ENCODE measurements at places on chromosomes 12 and 14.

- DNase-seq = no peak
Measured at GRCh38 chr14:65976761-65977404, 509.3 kb upstream of the CCDC196 start.

DNA sequence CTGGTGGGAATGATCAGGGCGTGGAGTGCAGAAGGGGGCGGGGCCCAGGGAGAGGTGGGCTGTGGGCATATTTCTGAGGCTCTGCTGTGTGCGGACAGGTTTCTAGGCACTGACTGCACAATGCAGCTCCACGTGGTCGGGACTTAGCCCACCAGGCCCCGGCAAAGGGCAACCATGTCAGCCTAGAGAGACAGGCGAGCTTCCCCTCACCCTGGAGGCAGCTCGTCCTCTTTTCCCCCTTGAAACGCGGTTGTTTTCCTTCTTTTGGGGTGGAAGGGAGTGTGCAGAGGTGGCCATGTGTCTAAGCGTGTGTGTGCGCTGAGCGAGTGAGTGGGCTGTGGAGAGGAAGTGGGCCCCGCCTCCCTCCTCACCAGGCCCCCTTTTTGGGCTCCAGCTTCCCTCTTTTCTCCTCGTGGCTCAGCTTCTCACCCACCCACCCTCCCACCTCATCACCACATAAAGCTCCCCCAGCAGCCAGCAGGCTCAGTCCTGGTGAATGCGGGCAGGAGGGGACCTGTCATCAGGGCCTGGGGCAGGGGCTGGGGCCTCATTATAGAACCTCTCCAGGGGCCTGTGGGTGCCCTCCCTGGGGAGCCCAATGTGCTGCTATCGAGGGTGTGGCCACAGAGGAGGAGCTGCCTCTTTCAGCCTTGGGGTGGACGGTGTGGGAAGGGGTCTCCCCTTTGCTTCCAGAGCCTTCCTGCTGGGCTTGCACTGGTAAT, 22.0 kb downstream of the LRTM2 start:
- DNase-seq = peak; percentile 15

GRCh38 chr12:5488626-5488955, 56.7 kb downstream of the NTF3 start:
- DNase-seq = no peak

DNA sequence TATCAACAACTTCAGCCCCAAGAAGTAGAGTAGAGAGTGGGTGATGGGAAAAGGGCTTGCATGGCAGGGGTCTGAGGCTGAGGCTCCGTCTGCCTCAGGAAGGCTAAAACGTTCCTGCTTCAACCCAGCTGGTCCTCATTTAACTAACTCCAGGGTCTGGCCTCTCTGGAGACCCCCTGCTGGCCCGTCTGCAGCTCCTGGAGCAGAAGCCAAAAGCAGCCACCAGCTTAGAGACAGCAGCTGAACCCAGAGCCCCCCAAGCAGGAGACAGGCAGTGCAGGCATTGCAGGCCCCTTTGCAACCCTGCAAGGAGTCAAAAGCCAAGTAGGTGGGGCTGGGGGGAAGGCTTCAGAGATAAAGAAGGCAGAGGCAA, 25.1 kb upstream of the LTBP2 start:
- DNase-seq = no peak

- DNase-seq = no peak
Measured at GRCh38 chr12:59619461-59620240, 23.8 kb downstream of the SLC16A7 start.

- DNase-seq = peak; percentile 7
Measured at GRCh38 chr12:74644681-74645080, 107.0 kb downstream of the ATXN7L3B start.

DNA sequence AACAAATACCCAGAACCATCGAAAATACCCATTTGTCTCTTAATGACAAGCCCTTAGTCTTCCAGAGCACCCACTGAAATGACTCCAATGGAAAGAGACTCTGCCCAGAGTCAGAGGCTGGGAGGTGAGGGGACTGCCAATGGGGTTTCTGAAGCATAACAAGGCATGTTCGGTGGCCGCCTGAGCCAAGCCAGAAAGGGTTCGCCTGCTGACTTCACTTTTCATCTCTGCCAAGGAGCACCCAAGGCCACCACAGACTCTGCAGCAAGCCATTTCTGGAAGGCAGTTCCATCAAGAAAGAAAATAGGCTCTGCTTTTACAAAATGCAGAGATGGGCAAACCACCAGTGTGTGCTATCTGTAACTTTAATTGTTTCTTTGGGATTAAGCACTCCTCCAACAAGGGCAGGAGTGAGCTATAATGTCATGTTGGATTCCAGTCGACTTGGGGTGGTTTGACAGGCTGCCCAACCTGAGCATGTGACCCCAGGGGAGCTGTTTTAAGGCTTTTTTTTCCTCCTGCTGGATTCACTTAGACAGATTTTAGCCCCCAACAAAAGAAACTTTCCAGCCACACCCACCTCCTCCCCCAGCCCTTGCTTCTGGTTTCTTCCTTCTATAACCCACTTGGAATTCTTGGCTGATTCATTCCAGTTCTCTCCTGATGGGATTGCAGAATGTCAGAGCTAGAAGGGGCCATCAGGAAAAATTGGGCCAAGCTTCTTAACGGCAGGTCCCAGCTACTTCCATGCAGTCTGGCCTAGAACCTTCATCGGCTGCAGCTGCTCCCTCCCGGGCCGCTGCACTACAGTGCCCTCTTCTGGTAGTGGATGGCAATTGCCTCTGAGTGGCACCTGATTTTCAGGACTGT, 24.1 kb downstream of the CKAP4 start:
- peak; percentile 65 for DNase-seq

DNA sequence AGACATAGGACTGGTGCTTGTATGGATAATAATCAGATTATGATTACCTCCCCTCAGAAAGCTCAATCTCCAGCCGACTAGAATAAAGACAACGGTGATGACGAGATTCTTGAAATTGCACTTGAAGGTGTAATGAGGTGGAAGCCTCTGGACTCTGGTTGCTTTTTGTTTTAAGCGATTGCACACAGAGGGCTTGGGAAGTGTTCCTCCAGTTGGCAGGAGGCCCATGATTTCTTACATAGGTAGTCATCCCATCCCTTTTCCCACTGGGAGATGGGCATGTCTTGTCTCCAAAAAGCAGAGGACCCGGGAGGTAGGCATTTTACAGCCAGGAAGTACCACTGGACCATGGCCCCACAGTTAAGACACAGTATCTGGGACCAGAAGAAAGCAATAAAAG, 165.7 kb upstream of the FKBP4 start:
- DNase-seq = no peak

GRCh38 chr12:127280393-127281275, 986.3 kb upstream of the TMEM132C start:
- DNase-seq = no peak

GRCh38 chr14:31962920-31963319, 114.2 kb upstream of the ARHGAP5 start:
- peak; percentile 52 for DNase-seq

DNA sequence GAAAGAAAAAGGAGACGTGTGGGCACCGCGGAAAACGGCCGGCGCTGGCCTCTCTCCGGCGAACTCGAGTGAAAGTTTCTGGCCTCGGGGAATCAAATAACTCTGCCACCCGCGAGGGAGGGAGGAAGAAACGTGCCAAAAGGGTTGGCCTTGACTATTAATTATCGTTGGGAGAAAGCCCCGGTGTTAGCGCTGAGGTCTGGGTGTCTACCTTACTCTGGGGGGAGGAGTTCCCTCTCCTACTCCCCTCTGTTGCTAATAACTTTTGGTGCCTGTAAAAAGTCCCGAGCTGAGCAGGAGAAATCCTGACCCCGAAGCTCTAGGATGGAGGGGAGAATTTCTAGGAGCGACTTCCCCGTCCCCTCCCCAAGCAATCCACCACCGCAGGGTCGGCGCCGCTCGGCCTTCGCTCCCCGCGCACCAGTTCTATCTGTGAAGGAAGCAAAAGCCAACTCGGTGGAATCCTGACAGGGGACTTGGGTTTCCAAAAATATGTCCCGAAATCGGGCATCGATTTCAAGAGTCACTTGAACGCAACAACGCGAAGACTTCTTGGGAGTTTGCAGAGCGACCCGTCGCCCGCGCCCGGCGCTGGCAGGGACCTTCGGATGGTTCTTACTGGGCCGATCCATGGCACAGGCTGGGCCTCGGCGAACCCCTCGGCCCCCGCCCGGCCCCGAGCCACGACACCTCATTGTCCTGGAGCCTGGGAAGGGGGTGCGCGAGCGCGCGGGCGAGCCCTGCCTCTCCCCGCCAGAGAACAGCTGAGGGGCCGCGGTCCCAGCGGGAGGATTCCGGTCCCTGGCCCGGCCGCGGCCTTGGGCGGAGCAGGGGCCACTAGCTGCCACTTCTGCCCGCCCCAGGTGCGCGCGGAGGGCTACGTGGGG, 1.7 kb downstream of the OTX2 start:
- DNase-seq = peak; percentile 70

DNA sequence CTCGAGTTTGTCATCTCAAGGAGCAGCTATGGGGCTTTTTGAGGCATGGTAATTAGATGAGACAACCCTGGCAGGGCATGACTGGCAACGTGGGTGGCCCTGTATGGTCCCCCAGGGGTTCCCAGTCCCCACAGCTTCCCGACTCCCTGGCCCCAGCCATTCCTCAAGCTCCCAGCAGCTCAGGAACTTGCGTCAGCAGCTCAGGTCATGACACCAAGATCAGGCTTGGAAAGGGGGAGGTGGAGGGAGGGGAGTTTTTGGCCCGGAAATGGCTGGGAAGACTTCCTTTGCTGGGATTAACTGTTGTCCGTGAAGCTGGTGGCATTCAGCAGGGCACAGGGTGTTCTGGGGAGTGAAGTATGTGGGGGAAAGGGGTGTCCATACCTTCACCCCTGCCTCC, 10.4 kb upstream of the NRIP2 start:
- DNase-seq = no peak

DNA sequence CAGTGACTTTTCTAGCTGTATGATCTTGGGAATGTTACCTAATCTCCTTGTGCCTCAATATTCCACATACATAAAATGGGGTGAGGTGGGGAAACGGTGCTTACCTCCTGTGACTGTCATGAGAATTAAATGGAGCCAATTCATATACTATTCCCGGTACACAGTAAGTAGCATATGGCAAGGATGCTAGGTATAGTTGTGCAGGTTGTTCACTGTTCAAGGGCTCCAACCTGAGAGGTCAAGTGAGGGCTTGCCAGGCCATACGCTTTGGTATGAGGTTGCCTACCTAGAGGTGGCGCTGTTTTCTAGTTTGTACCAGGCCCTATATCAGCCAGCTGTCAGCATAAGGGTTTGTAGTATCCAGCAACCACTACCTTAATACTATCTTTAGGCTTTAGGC, 3.6 kb upstream of the BATF start:
- no peak for DNase-seq

- DNase-seq = no peak
Measured at GRCh38 chr12:123085066-123085465, 65.8 kb downstream of the PITPNM2 start.

- no peak for DNase-seq
Measured at GRCh38 chr12:119288576-119288975, 46.0 kb upstream of the CCDC60 start.

GRCh38 chr12:19244312-19244711, 114.8 kb downstream of the PLEKHA5 start:
- no peak for DNase-seq

- DNase-seq = no peak
Measured at GRCh38 chr12:92560713-92561542, 141.9 kb upstream of the PLEKHG7 start.

GRCh38 chr12:69024413-69024812, 91.4 kb upstream of the CPM start:
- no peak for DNase-seq

DNA sequence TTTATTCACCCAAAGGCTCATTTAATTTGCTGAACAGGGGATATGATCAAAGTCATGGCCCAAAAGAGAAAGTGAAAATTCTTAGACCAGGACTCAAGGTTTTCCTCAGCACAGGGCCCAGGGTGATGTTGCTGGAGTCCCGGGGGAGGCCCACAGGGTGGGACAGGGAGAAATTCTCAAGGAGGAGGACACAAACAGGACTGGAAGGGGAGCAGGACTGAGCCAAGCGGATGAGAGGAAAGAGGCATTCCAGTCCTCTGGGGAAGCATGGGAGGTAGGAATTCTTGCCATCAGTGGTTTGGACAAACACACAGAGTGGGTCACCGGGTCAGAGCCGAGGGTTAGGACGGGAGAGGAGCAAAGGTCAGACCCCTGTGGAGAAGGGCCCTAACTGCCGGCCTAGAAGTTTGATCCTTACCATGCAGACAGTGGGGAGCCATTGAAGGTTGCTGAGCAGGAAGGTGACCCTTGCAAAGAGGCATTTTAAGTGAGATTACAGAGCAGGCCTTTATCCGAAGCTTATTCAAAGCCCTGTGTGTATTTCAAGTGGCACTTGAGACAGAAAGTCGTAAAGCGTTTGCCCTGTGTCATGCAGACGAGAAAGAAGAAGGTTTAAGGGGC, 68.4 kb upstream of the PTGR2 start:
- DNase-seq = no peak

- no peak for DNase-seq
Measured at GRCh38 chr12:12819752-12820311, 6.7 kb downstream of the DDX47 start.

DNA sequence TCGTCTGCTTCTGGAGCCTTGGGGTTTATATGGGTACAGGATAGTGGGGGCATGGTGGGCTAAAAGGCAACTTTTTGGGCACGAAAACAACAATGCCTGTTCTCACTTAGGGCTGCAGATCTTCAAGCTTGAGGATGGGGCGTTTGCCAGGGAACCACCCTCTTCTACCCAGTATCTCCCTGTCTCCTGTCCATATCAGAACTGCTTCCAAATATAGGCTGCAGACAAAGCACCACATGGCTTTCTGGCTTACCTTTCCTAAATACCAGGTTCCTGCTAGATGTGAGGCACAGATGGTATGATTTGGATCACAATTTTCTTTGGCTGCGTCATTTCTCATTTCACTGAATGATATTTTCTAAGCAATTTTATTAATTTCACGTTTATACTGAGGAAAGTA, 70.4 kb downstream of the CMAS start:
- no peak for DNase-seq

GRCh38 chr12:53524476-53524875, 17.2 kb upstream of the NPFF start:
- no peak for DNase-seq

DNA sequence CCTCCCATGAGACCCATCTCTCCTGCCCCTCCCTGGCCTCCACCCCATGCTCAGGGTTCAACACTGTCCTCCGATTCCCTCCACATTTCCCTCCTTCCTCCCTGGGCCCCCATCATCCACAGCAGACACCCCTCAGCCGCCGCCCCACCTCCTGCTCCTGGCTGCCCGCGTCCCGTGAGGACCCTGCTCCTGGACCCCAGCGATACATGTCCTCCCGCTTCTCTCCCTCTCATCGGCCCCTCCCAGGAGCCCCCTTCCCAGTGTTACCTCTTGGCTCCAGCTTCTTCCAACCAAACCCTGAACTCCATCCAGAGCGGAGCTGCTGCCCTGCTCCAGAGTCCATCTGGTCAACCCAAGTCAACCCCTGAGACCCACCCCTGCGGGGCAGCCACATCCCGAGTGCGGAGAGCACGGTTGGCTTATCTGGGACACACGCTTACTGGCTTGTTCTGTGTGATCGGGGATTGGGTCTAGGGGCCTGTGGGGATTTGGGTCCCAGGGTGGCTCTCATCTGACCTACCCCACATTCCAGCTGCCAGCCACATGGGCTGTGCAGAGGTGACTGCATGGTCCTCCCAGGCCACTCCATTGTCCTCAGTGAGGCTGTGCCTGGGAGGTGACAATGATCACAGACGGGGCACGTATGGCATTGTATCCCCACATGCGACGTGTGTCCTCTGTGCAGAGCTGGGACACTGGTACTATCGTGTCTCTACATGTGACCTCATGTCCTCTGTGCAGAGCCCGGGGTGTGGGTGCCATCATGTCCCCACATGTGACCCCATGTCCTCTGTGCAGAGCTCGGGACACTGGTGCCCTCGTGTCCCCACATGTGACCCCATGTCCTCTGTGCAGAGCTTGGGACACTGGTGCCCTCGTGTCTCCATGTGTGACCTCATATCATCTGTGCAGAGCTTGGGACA, 333.6 kb downstream of the ADGRD1 start:
- no peak for DNase-seq

Measured in C1 segment of cervical spinal cord (tissue), 14 donors.